Urothelium cell line (cell line): ENCODE measurements at places on chromosomes 5 and 9.

- DNase-seq: peak; percentile 35
Measured at GRCh38 chr9:104074876-104075275, 19.2 kb upstream of the SMC2 start.

GRCh38 chr5:116880150-116880549 lies 305.5 kb upstream of the SEMA6A start:
- DNase-seq: no peak

- no peak for DNase-seq
Measured at GRCh38 chr5:158277276-158277675, 418.3 kb upstream of the CLINT1 start.

DNA sequence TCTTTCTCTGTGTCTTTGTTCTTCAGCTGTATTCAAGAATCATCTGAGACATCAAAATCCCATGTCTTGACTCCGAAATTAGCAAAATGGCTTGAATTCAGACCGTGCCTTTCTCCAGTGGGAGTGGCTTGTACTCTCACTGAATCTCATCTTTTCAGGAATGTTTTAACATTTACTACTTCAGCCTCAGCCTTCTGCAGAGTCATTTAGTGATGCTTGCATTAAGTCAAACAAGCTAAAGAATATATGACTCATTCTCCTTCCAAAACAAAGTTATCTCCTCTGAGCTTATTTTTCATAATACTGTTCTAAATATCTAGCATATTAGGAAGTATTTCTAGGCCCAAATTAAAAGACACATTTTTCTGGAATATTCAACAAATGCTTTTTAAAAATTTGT lies 205.3 kb downstream of the CDH10 start:
- DNase-seq: no peak

DNA sequence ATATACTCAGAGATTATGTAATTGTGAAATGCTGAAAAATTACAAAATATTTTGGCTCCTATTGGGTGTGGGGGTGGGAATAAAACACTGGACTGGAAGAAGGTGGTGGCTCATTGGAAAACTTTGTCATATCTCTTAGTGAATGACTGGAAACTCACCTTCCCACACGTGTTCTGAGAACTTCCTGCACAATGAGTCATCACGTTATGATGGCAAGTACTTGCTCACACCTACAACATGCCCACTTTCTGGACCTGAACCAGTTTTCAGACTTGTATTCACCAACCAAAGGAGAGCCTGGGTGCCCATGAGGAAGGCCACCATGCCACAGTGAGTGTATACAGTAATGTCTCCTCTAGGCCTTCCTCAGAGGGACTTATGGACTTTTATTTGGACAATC lies 294.8 kb downstream of the ASTN2 start:
- DNase-seq: peak; percentile 32

DNA sequence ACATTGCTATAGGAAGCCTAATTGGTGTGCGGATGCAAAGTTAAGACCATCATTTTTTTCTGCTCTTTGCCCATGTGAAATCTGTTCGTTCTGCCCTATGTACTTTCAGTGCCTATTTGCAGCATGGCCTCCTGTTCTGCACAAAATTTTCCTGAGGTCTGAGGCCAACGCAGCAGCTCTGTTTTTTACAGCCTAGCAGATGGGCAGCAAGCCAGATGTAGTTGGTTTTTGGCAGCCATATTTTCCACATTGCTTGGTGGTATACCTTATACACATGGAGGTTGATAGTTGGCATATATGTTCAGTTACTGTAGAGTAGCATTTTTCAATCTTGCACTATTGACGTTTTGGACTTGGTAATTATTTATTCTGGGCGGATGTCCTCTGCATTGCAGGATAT lies 133.5 kb upstream of the MRPS30 start:
- no peak for DNase-seq

DNA sequence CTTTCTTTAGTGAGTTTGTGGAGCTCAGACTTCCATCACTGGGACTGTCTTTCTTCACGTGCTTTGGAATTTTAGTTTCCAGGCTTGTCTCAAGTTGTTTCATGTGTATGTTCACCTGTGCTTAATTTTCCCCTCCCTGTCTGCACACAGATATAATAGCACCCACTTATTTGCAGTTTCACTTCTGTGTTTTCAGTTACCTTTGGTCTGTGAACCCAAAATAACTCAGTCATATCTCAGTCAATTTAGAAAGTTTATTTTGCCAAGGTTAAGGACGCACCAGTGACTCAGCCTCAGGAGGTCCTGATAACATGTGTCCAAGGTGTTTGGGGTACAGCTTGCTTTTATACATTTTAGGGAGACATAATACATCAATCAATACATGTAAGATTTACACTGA lies 330.4 kb downstream of the ICE1 start:
- DNase-seq: no peak

DNA sequence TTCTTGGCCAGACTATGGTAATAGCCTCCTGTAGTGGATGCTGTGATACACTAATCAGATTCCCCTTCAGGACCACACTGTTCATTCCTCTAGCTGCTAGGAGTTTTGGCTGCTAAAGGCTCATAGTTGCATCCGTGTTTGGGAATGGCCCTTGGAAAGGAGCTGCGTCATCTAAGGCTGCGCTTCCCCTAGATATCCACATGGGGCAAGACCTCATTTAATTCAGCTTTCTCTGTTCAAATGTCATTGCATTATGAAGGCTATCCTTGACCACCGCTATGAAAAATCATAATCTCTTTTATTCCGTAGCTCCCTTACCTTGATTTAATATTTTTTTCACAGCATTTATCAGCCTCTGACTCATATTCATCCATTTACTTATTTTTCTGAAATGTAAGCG lies 258.3 kb upstream of the NR4A3 start:
- no peak for DNase-seq

- DNase-seq: no peak
Measured at GRCh38 chr9:3035579-3036332, 191.9 kb upstream of the PUM3 start.

GRCh38 chr9:114754581-114754980 lies 51.3 kb downstream of the TNFSF15 start:
- DNase-seq: no peak

GRCh38 chr5:9454012-9454481 lies 91.8 kb downstream of the SEMA5A start:
- no peak for DNase-seq

DNA sequence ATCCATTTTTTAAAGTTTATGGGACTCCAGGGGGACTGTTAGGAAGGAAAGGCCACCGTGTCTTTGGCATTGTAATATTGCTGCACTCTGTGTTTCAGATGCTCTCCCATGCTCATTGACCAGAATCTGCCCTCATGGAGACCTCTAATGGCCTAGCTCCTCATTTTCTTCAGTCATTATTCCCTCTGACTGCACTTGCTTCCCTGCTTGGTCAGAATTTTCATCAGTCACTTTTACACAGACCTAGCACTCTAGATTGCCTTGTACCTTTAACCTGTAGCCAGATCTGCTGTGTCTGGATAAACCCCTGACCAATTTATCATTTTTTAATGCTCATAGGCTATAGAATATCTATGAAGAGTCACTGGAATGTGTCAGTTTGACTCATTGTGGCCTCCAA lies 155.5 kb upstream of the NUDT12 start:
- DNase-seq: no peak

- peak; percentile 61 for DNase-seq
Measured at GRCh38 chr5:90802474-90803317, 244.1 kb downstream of the ADGRV1 start.

GRCh38 chr9:95766906-95767305 lies 108.6 kb upstream of the ERCC6L2 start:
- no peak for DNase-seq

DNA sequence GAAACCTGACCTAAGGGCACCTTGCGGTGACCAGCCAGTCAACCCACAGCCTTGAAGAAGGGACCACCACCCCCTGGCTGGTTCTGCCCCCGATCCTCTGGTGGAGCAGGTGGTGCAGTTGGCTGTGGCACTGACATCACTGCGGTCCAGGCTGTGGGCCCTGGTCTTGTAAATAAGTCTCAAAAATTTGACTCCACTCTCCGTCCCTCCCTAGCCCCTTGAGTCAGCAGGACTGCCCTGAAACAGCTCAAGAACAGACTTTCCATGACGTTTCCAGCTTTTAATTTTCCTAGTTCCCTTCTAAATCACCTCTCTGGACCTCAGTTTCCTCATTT lies 134.8 kb upstream of the BOD1 start:
- no peak for DNase-seq

GRCh38 chr5:173531863-173532262 lies 84.6 kb downstream of the BOD1 start:
- no peak for DNase-seq

GRCh38 chr5:10652151-10652550 lies 88.3 kb downstream of the ANKRD33B start:
- no peak for DNase-seq

DNA sequence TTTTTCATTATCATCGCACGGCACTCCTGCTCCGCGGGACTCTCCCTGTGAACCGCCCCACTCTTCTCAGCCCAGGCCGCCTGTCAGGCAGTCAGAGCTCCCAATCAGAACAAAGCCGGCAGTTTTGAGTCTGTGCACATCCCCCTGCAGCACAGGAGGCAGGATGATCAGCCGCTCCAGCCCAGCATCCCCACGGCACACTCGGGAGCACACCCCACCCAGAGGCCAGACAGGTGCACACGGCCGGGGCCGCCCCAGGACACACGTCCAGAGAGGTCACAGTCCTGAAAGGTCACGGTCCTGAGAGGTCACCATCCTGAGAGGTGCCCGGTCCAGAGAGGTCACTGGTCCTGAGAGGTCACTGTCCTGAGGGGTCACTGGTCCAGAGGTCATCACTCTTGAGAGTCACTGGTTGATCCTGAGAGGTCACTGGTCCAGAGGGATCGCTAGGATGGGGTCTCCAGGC lies 8.4 kb downstream of the TPPP start:
- no peak for DNase-seq

DNA sequence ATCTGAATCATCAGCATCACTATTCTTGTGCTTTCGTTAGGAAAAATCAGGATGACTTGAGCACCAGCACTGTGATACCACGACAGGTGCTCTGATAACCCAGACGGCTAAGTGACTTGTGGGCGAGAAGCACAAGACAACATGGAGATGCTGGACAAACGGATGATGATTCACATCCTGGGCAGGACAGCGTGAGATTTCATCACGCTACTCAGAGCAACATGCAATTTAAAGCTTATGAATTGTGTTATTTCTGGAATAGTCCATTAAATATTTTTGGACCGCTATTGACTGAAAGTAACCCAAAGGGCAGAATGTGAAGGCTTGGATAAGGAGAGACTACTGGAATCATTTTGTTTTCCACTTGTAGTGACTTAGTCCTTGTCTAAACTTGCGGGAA lies 114.8 kb upstream of the DAPK1 start:
- DNase-seq: no peak

DNA sequence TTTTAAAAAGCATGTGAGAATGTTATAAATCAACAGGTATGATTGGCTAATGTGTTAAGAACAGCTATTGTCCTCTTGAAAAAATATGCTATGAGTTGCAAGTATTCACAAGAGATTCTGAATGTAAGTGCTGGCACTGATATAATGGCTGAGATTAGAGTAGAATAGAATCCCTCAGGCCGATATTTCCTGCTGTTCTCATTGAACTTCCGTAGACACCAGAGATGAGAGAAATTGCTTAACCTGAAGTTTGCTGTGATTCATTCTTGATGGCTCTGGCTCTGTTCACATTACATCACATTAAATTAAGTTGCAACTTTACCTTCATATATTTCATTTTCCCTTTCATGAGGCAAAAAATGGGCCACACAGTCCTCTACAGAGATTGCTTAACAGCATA lies 114.5 kb downstream of the BAAT start:
- no peak for DNase-seq

DNA sequence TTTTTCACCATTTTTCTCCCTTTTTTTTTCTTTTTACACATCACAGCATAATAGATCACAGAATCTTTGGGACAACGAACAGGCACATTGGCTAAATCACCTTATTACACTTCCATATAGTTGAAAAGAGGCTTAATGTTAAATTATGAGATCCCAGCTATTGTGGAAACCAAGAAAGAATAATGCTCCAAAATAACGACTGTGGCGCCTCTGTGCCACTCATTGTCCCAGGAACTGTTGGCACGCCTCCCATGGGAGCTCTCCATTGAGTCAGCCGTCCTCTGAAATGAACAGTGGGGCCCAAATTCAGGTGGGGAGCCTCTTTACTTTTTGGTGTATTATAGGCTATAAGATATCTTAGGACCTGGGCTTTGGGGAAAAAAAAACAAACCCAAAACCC lies 82.2 kb upstream of the NFIB start:
- no peak for DNase-seq

- no peak for DNase-seq
Measured at GRCh38 chr5:65061250-65061973, 292.7 kb downstream of the CWC27 start.

DNA sequence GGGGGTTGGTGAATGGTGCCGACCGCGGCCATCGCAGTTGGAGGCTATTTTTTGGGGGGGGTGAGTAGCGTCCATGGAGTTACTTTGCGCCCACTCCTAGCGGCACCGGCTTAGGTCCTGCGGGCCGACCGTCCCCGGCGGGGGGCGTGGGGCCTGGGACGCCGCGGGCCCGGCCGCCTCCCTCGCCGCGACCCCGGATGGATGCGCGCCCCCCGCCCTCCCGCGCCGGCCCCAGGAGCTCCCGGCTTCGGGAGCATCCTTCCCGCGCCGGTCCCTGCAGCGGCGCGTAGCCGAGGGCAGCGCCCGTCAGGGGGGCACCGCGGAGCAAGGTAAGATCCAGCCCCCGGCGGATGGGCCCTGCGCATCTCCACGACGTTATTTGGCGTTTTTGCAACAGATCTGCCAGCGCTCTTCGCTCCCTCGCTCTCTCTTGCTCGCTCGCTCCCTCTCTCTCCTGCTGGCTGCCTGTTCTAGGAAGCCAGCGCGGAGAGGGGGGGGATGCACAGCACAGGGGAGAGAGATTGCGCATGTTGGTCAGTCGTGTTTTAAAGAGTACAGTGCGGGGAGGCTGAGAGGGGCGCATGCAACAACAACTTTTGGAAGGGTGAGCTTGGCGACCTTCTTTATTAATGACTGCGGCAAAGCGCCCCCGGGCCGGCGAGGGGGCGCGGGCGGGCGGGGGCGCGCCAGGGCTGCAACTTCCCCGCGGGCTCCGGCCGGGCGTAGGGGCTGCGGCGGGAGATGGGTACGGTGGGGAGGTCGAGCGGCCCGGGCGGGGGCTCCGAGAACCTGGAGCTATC lies 413 bp downstream of the JADE2 start:
- peak; percentile 45 for DNase-seq

GRCh38 chr5:82406205-82406773 lies 128.1 kb upstream of the RPS23 start:
- DNase-seq: peak; percentile 29
